ENCODE measurements at places on chromosomes 3 and 15.

DNA sequence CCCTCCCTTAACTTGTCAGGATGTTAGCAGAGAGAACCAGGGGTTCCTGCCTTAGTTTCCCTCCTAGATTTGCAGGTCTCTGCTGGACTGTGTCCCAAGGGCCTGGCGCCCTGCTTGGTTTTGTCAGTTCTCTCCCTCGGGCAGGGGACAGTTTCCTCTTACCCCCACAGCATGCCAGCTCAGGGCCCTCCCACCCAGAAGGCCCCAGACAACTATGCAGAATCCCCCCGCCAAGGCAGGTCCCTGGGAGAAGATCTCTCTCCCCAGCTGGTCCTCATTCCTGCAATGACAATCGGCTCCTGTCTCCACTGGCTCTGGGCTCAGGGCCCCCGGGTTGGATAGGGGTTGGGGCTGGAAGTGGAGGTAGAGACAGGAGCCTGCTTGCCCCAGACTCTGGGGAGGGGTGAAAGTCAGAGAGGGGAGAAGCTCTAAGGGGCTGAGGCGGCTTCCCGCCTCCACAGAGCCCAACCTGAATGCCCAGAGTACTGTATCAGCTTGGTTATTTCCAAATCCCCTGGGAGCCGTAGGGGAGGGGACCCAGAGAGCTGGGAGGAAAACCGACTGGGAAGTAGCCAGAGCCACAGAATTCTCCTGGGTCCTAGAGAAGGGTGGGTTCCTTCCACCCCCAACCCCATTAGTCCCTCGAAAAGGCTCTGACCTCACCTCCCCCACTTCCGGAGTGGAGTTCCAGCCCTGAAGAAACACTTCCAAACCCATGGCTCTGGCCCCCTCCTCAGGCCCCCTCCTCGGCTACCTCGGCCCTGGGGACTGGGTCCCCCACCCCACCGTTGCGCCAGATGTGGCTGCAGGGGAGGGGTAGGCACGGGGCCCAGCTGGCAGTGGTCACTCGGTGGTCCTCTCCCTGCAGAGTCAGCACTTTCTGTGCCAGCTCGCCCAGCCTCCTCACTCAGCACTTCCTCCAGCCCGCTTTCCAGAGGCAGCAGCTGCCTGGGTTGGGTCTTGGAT is 3.8 kb upstream of the LOXL1 start:
- no peak for DNase-seq
- H3K27me3 ChIP-seq: peaks cover 2% of the 10 kb centered on the region
- no peak overlapping the region for H3K27ac ChIP-seq
- peaks cover 44% of the 10 kb centered on the region for H3K4me1 ChIP-seq
- peaks cover 22% of the 10 kb centered on the region for H3K36me3 ChIP-seq

GRCh38 chr3:10160346-10160745 is 4.4 kb upstream of the IRAK2 start:
- H3K36me3 ChIP-seq: peaks cover 5% of the 10 kb centered on the region
- H3K27ac ChIP-seq: no peak overlapping the region
- peaks cover 8% of the 10 kb centered on the region for H3K4me1 ChIP-seq
- no peak for DNase-seq

GRCh38 chr3:153856932-153857331 is 264.3 kb upstream of the ARHGEF26 start:
- H3K27me3 ChIP-seq: no peaks in the 10 kb centered on the region
- DNase-seq: no peak
- H3K27ac ChIP-seq: no peak overlapping the region
- H3K4me1 ChIP-seq: no peaks in the 10 kb centered on the region

GRCh38 chr3:12982619-12983101 is 90.6 kb downstream of the IQSEC1 start:
- no peak overlapping the region for H3K27ac ChIP-seq
- DNase-seq: no peak
- H3K27me3 ChIP-seq: no peaks in the 10 kb centered on the region
- H3K4me3 ChIP-seq: no peak overlapping the region
- H3K4me1 ChIP-seq: peaks cover 44% of the 10 kb centered on the region

- no peaks in the 10 kb centered on the region for H3K36me3 ChIP-seq
- no peak overlapping the region for H3K27ac ChIP-seq
- no peaks in the 10 kb centered on the region for H3K27me3 ChIP-seq
- DNase-seq: no peak
Observed at GRCh38 chr3:122929188-122930062, 98.1 kb downstream of the SEMA5B start.

- no peaks in the 10 kb centered on the region for H3K36me3 ChIP-seq
- no peak overlapping the region for H3K4me3 ChIP-seq
- H3K27me3 ChIP-seq: no peaks in the 10 kb centered on the region
- H3K4me1 ChIP-seq: no peaks in the 10 kb centered on the region
Observed at GRCh38 chr3:20683910-20684309, 497.9 kb upstream of the SGO1 start.

GRCh38 chr3:62942227-62942626 is 67.0 kb upstream of the CADPS start:
- H3K4me3 ChIP-seq: no peak overlapping the region
- no peaks in the 10 kb centered on the region for H3K4me1 ChIP-seq
- no peak overlapping the region for H3K27ac ChIP-seq
- H3K27me3 ChIP-seq: no peaks in the 10 kb centered on the region
- no peaks in the 10 kb centered on the region for H3K36me3 ChIP-seq
- no peak for DNase-seq

DNA sequence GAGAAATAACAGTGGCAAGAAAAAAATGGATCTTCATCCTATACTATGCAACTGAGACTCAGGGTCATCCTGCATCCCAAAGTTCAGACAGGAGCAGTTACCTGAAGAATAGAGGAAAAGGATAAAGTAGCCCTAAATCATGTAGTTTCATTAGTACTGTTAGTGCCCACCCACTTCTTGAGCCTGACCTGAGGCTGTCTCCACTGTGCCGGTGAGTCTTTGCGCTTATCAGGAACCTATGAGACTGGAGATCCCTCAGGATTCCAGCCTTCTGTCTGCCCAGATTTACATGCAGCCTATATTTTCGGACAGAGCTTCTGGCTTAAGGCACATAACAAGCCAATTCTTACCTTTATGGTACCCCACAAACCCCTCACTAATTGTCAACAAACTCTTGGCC is 791.6 kb downstream of the ROBO1 start:
- H3K27me3 ChIP-seq: no peaks in the 10 kb centered on the region
- DNase-seq: no peak
- no peaks in the 10 kb centered on the region for H3K36me3 ChIP-seq
- H3K4me1 ChIP-seq: no peaks in the 10 kb centered on the region

GRCh38 chr15:96737408-96737807 is 406.9 kb downstream of the NR2F2 start:
- H3K27me3 ChIP-seq: no peaks in the 10 kb centered on the region
- DNase-seq: no peak

GRCh38 chr3:42733501-42734262 is 31.1 kb upstream of the HHATL start:
- H3K4me1 ChIP-seq: no peaks in the 10 kb centered on the region
- no peaks in the 10 kb centered on the region for H3K36me3 ChIP-seq
- no peak for DNase-seq
- no peak overlapping the region for H3K27ac ChIP-seq
- H3K4me3 ChIP-seq: no peak overlapping the region

GRCh38 chr3:179079537-179079936 is 7.9 kb upstream of the ZMAT3 start:
- H3K27me3 ChIP-seq: no peaks in the 10 kb centered on the region
- no peak overlapping the region for H3K27ac ChIP-seq
- H3K36me3 ChIP-seq: no peaks in the 10 kb centered on the region
- no peak overlapping the region for H3K4me3 ChIP-seq
- no peak for DNase-seq

DNA sequence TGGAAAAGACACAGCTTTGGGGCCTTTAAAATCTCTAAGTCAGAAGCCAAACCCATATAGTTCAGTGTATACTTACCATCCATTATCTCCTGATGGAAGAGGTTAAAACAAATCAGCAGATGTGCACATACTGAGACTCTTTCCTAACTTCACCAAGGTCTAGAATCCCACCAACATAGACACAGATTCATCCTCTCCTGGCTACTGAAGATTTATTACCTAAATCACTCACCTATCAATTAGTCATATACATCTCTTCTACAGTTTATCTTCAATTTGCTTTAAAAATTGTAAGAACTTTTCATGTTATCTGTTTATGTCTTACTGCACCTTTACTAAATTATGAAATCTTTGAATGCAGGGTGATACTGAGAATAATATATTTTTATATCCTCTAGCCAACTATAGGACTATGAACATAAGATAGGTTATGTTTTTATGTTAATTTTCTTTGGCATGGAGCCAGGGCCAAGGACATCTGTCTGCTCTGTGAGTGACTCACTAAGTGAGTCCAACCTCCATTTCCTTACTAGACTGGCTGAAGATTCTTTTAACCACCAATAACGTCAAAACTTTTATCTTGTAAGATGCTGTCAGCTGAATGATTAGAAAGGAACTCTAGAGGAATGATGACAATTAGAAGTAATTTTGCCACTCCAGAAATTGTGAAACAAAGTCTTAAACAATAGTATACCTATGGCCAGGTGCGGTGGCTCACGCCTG is 397.6 kb downstream of the FOXP1 start:
- no peaks in the 10 kb centered on the region for H3K27me3 ChIP-seq
- peaks cover 41% of the 10 kb centered on the region for H3K36me3 ChIP-seq
- peak overlapping the region; percentile 85 for H3K27ac ChIP-seq

GRCh38 chr15:70355275-70355795 is 257.6 kb upstream of the TLE3 start:
- no peak for DNase-seq
- no peak overlapping the region for H3K27ac ChIP-seq
- H3K27me3 ChIP-seq: peaks cover 8% of the 10 kb centered on the region
- H3K36me3 ChIP-seq: no peaks in the 10 kb centered on the region
- no peak overlapping the region for H3K4me3 ChIP-seq
- H3K4me1 ChIP-seq: no peaks in the 10 kb centered on the region

- DNase-seq: no peak
- H3K4me1 ChIP-seq: peaks cover 15% of the 10 kb centered on the region
- no peaks in the 10 kb centered on the region for H3K36me3 ChIP-seq
- H3K27me3 ChIP-seq: peaks cover 1% of the 10 kb centered on the region
- H3K4me3 ChIP-seq: no peak overlapping the region
Observed at GRCh38 chr3:15368561-15369135, 36.3 kb upstream of the SH3BP5 start.

GRCh38 chr15:92158426-92158825 is 235.3 kb upstream of the ST8SIA2 start:
- peaks cover 3% of the 10 kb centered on the region for H3K36me3 ChIP-seq
- no peaks in the 10 kb centered on the region for H3K27me3 ChIP-seq
- no peak overlapping the region for H3K27ac ChIP-seq
- H3K4me1 ChIP-seq: peaks cover 19% of the 10 kb centered on the region
- peak; percentile 29 for DNase-seq

DNA sequence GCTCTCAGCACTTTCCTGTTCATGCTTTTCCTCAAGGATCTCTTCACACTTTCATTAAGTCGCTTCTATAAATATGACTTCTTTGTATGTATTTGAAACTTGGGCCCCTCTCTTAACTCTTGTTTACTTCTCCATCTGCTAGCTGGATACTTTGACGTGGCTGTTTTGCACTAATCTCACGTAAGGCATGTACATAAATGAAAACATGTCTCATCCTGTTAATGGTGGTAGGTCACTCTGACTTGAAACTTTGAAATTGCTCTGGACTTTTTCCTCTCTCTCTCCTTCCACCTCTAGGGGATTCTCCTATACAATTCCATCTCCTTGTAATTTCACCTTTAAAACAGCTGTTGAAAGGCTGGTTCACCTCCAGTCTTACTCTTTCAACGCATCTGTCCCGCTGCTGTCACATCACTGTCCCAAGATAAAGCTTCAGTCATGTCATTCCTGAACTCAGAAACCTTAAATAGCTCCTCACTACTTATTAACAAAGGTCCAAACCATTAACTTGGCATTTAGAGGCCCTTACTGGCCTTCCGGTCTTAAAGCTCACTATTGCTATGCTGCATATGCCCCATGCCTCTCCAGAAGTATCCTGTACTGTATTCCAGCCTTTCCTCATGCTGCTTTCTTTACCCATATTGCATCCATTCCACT is 1.2 kb downstream of the BLOC1S6 start:
- DNase-seq: no peak
- H3K4me3 ChIP-seq: peak overlapping the region; percentile 97
- H3K4me1 ChIP-seq: peaks cover 53% of the 10 kb centered on the region
- H3K27ac ChIP-seq: peak overlapping the region; percentile 100
- H3K27me3 ChIP-seq: no peaks in the 10 kb centered on the region

DNA sequence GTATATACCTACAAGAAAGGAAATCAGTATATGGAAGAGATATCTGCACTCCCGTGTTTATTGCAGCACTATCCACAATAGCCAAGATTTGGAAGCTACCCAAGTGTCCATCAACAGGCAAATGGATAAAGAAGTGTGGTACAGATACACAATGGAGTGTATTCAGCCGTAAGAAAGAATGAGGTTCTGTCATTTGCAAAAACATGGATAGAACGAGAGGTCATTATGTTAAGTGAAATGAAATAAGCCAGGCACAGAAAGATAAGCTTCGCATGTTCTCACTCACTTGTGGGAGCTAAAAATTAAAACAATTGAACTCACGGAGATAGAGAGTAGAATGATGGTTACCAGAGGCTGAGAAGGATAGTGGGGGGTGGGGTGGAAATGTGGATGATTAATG is 53.1 kb downstream of the FAM81A start:
- no peak overlapping the region for H3K27ac ChIP-seq
- no peaks in the 10 kb centered on the region for H3K36me3 ChIP-seq
- peaks cover 6% of the 10 kb centered on the region for H3K4me1 ChIP-seq
- DNase-seq: no peak

GRCh38 chr3:41323467-41324155 is 124.3 kb downstream of the CTNNB1 start:
- H3K27ac ChIP-seq: no peak overlapping the region
- DNase-seq: no peak
- no peak overlapping the region for H3K4me3 ChIP-seq
- no peaks in the 10 kb centered on the region for H3K27me3 ChIP-seq
